Hematopoietic multipotent progenitor cell treated with erythropoietin and hydrocortisone succinate and interleukin-3 and kit ligand, for 15 days (in vitro differentiated cells): ENCODE measurements at places on chromosomes 12 and 14.

DNA sequence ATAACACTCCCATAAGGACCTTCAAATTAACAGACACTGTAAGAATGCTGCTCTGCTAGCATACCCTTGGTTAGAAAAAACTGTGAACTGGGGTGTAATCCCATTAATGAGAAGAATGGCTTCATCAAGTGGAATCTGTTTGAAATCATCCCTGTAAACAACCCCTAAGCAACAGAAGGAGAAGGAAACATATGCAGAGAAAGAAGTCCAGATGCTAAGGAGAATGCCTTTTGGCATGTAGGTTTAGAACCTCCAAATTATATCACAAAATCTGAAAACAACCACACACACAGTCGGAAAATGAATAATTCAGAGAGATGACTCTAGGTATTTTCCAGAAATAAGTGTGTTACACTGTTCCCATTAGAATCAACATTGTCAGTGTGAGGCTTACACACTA lies 140.2 kb downstream of the NUAK1 start:
- no peak for DNase-seq

DNA sequence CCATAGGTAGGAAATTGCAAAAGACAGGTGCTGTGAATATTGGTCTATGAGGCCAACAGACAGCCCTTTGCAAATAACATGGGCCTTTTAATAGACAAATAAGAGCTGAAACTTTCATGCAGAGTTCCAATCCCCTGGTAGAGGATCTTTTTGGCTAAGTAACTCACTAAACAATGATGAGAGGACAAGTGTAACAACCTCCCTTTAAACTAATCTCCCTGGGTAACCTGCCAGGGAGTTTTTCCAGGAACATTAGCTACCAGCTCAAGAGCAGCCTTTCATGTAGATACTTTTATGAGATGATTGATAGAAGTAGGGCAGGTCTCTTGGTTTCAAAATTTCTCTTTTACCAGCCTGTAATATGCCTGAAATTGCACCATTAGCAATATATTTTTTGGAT lies 13.8 kb upstream of the CACNA1C start:
- DNase-seq: no peak

- no peak for DNase-seq
Measured at GRCh38 chr14:77502109-77502782, 3.6 kb upstream of the ISM2 start.

- DNase-seq: no peak
Measured at GRCh38 chr12:128266541-128267130, 334 bp upstream of the TMEM132C start.

DNA sequence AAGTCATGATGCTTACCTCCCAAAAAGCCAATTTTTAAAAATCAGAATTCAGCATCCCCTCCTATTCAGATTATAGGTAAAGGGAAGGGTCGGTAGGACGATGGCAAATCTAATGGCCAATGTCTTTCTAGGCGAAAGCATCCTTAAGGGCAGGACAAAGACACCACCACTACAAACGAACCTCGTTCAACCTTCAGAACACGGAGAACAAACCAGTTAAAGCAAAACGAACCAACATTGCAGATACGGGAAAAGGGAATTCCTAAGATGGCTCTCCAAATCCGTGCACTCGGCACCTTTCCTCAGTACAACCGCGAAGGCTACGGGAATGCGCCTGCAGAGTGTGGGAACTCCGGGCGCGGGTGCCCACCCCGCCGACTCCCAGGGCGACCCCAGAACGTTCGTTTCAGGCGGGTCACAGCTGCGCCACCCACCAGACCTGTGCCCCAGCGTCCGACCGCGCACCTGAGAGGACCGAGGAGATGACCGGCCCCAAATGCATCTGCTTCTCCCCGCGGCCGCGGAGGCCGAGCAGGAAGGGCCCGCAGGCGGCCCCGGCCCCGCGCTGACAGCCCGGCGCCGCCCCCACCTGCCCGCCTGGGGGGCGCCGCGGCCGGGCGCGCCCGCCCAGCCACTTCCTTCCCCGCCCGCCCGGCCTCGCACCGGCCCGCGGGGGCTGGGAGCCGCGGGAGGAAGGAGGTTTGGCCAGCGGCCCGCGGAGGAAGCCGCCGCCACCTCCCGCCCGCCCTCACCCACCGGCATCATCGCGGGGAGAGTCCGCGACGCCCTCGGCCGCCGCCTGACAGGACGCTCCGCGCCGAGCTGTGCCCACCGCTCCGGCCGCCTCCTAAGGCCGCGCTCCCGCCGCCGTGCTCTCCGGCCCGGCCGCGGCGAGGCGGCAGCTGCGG lies 578 bp downstream of the PPP1R13B start:
- DNase-seq: no peak
